Esophagus squamous epithelium (tissue), 5 donors: ENCODE measurements at places on chromosomes 2 and 18.

DNA sequence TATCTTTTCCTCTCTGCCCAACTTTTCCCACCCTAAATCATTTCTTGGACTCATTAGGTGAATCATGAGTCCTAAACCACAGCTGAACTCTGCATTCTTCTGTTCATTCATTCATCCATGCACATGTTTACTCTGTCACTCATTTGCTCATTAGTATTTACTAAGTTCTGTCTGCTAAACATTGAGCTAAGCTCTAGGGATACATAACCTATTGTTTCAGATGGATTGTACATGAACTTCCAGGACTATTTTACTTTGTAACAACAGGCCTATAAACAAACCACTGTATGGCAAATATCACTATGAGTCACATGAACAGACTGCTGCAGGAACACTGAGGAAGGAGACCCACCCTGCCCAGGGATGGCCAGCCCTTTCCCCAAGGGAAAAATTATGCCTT, 14.6 kb upstream of the DYNC2LI1 start:
- no peaks in the 10 kb centered on the region for H3K27me3 ChIP-seq
- no peak overlapping the region for H3K4me3 ChIP-seq
- H3K36me3 ChIP-seq: no peaks in the 10 kb centered on the region
- peak overlapping the region; percentile 43 for H3K27ac ChIP-seq

DNA sequence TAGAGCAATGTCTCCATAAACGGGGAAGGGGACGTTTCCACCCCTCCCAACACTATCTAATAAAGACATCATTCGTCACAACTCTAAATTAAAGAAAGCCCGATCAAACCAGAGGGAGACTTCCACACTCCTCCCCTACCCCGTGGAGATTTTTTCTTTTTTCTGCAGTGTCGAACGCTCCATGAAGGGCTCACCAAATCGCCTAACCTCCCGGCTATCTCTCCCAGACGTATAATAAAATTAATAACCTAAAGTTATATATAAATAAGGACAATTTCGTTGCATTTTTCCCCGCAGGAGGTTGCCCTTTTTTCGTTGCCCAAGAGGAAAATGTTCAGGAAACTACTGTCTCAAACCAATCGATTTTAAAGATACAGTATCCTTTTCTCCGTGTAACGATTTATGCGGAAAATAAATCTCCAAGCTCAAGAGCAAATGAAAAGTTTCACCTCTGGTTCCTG, 2.4 kb downstream of the EVX2 start:
- peaks cover 74% of the 10 kb centered on the region for H3K27me3 ChIP-seq
- DNase-seq: no peak
- H3K4me3 ChIP-seq: no peak overlapping the region
- H3K27ac ChIP-seq: no peak overlapping the region

- H3K36me3 ChIP-seq: no peaks in the 10 kb centered on the region
- no peaks in the 10 kb centered on the region for H3K27me3 ChIP-seq
- no peaks in the 10 kb centered on the region for H3K4me1 ChIP-seq
- DNase-seq: no peak
Observed at GRCh38 chr2:207487650-207488311, 42.0 kb upstream of the CREB1 start.

DNA sequence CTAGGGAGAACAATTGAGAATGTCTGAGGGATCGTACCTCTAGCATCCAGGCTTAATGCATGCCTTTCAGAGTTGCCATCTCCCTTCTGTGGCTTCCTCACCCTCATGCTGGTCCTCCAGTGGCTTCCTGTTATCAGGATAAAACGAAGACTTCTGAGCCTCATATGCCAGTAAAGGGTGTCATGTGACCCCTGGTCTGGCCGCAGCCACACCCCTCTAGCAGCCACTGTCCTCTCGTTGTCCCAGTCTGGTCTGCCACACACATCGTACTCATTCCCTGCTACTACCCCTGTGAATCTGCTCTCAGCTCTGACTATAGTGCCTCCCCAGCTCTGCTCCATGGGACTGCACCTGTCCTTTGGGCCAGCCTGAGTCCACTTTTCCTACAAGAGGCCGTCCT, 62.6 kb upstream of the TMEM177 start:
- DNase-seq: no peak
- H3K27ac ChIP-seq: no peak overlapping the region
- H3K36me3 ChIP-seq: no peaks in the 10 kb centered on the region
- H3K27me3 ChIP-seq: peaks cover 31% of the 10 kb centered on the region
- H3K4me1 ChIP-seq: no peaks in the 10 kb centered on the region
- no peak overlapping the region for H3K4me3 ChIP-seq
